ENCODE measurements at places on chromosomes 12 and 14.
A peak's percentile ranks its signal among the peaks of the same experiment; 100 is the strongest.

DNA sequence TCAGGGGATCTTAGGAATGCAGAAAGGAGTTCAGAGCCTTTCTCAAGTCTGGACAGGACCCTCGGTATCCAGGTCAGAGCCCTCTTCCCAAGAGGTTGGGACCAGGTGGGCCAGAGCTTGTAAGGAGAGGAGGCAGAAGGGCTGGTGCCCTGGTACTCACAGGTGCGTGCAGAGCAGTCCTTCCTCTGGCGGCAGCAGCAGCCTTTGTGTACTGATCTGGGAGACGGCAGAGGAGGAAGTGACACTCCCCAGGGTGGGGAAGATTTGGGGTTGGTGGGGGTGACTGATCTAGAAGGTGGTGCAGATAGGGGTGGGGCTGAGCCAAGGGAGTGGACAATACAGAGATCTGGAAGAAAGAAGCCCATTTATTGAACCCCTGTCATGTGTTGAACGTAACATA, at the start of gene ITGB7:
TSS of gene ITGB7 (minus strand) at position 210 of the 400 bp plus-strand sequence. CDS start 6,808 bp downstream, outside the sequence.
- peak; percentile 16 for ATAC-seq

DNA sequence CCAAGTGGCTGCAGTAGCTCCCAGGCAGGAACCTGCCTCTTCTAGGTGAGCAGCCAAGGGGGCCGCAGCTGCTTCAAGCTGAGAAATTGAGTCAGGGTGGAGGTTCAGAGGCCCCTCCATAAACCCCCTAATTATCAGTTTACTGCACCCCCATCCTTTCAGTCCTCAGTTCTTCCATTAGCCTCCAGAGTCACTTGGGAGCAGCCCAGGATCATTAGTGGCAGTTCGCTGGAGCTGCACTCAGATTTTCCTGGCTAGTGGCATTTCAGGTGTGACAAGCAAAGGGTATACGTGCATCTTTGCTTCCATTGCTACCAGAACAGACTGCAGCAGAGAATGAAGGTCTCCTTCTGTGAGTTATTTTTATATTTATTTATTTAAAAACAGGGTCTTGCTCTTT, 358.7 kb downstream of the FUT8 start:
- ATAC-seq: no peak

- no peak for ATAC-seq
Observed at GRCh38 chr12:2679068-2679815, 115.5 kb upstream of the FKBP4 start.

DNA sequence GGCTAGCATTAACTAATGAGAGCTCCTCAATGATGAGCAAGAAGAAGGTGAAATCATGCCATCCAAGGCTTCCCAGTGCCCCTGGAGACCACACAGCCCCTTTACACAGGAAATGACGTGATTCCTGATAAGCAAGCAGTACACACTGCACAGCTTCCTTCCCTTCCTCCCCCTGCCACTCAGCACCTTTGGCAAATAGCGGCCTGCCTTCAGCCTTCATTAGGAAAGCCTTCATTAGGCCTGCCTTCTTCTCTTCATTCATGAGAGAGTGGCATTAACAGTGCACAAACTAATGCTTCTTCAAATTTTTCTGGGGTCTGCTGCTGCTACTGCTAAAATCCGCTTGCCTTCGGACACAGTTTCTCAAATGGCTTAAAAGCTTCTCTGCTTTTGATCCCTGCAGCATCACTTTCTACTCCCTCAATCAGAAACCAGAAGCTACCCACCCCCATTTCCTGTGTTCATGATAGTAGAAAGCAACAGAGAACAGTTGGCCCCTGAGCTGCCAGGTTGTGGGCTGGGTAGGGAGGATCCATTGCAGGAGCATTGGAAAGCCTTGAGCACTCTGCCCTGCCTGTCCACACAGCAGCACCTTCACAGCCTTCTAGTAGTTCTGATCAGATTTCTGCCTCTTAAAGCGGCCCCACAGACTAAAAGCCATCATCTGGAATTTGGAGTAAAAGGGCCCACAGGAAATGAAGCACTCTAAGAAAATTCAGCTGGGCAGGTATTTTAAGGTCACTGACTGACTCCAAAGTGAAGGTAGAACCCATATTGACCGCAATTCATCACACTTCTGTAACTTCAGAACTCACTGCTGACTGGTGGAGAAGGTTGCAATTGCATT, 103.8 kb upstream of the ETV6 start:
- no peak for ATAC-seq

- ATAC-seq: no peak
Observed at GRCh38 chr12:80321653-80322052, 122.4 kb upstream of the PTPRQ start.

- ATAC-seq: no peak
Observed at GRCh38 chr12:126309278-126309677, 1244.0 kb downstream of the AACS start.

GRCh38 chr12:111033281-111034082, 113.1 kb upstream of the MYL2 start:
- ATAC-seq: no peak

DNA sequence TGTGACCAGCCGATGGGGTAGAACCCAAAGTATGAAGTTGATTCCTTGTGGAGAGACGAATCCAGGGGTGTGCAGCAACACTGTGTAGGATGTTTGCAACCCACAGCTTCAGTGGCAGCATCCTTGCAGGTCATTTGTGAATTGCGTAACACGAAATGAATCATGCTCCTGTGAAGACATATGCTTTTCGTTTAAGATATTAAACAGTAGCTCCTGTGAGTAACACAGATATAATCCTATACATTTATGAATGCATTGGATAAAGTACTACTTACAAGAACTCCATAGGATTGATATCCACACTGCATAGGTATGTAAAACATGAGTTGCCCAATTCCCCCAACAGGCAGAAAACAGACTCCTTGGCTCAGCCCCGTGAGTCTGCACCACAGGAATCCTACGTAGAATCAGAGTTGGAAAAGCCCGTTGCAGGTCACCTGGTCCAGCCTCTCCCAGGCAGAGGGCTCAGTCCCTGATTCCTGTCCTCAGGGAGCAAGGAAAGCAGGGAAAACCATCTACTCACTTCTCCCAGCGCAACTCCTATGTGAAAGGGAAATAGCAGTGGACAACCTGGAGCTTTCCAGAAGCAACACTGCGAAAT, 75.8 kb downstream of the GPATCH2L start:
- no peak for ATAC-seq

GRCh38 chr12:54650409-54650808, 2.2 kb upstream of the DCD start:
- ATAC-seq: no peak

DNA sequence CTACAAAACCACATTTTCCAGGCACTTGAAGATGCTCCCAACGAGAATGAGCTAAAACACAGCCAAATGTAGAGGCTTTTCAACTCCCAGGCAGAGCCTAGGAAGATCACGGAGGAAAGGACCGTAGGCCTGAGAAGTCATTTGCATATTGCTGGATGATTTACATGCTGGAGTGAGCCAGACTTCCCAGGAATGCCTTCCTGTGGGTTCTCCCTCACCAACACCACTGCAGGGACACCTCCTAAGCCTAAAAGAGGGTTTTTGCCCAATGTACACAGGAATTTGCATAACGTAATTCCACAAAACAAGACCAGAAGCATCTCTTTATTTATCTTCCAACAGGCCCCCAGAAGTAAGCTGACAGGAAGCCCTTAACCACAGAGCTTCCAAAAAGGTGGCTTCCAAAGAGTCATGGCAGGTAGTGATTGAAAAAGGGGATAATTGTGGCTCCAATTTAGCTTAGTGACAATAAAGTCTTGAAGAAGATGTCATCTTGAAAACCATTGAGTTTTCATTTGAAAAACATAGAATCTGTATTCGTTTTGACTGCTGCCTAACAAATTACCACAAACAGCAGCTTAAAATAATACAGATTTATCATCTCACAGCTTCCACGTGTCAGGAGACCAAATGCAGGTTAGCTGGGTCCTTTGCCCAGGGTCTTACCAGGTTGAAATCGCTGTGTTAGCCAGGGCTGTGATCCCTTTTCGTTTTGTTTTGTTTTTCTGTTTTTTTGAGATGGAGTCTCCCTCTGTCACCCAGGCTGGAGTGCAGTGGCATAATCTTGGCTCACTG, 116.2 kb downstream of the EGLN3 start:
- no peak for ATAC-seq

DNA sequence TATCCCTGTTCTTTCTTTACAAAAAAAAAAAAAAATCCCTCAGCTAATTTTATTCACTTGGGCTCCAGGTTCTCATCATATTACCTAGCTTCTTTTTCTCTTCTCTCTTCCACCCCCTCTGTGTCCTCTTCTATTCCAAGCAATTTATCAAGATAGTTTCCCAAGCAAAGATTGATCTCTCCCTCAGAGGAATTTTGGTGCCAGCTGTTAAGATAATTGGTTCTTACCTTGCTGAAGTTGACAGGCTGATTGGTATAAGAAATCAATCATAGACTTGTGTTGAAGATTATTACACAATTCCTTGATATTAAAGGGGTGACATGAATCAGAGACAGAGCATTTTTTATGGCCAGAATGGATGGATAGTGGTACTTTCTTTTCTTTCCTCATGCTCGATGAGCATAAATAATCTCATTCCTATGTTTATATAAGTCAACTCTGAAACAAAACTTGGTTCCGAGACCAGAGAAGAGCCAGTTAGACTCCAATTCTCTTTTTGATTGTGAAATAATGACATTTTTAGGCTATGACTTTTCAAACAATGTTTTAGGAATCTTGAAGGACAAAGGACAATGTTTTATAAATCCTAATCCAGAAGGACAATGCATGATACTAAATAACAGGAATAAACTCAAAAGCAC, 264.1 kb upstream of the PRKD1 start:
- ATAC-seq: no peak

GRCh38 chr14:37596790-37597472, 1.5 kb downstream of the TTC6 start:
- ATAC-seq: no peak

- no peak for ATAC-seq
Observed at GRCh38 chr12:94032368-94032767, 116.0 kb upstream of the PLXNC1 start.

- ATAC-seq: no peak
Observed at GRCh38 chr12:53062011-53062961, 12.4 kb downstream of the TNS2 start.

DNA sequence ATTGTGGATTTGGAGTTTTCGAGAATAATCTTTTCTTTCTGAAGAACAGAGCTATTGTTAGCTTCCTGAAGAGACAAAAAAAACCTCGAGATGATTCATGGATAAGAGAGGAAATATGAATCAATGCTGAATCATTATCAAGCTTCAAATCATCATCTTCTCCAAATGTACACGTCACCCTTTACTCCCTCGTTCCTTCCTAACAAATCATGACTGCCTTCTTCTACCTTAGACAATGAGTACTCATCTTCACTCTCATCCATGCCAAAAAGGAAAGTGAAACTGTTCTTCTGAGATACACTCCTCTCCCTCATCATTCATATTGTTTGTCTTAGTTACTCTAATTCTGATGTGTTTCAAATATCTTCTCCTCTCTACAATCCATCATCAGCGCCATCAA, 1115.8 kb upstream of the ATXN7L3B start:
- ATAC-seq: no peak

GRCh38 chr12:56661979-56662638, 16.3 kb upstream of the ATP5F1B start:
- no peak for ATAC-seq

DNA sequence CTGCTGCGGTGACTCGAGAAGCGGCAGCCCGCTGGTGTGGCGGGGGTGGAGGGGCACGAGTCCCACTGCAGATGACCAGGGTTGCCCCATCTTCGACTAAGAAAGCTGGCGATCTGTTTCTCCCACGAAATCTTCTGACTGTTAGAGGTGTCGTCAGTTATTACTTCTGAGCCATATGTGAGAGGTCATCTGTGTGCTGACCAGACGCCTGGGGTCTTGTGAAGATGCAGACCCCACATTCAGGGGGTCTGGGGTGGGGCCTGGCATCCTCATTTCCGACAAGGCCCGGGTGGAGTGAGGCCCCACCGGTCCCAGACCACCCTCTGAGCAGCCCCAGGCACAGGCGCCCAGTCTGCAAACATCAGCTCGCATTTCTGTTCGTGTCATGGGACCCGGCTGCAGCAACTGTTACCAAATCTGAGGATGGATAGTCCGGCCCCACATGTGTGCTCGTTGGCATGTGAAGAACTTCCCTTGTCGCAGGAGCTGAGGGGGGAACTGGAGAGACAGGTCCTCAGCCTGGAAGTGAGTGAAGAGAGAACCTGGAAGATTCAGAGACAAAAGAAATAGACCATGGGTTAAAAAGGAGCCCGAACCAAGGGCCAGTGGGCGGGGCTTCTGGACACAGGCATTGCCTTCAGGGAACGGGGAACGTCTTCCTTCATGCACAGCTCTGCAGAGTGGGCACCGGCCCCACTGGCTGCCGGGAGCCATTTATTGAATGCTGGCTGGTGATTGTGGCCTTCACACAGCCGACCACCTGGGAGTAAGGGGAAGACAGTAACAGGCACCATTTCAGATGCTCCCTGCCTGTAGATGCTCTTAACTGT, 135.2 kb downstream of the ADGRD1 start:
- no peak for ATAC-seq

DNA sequence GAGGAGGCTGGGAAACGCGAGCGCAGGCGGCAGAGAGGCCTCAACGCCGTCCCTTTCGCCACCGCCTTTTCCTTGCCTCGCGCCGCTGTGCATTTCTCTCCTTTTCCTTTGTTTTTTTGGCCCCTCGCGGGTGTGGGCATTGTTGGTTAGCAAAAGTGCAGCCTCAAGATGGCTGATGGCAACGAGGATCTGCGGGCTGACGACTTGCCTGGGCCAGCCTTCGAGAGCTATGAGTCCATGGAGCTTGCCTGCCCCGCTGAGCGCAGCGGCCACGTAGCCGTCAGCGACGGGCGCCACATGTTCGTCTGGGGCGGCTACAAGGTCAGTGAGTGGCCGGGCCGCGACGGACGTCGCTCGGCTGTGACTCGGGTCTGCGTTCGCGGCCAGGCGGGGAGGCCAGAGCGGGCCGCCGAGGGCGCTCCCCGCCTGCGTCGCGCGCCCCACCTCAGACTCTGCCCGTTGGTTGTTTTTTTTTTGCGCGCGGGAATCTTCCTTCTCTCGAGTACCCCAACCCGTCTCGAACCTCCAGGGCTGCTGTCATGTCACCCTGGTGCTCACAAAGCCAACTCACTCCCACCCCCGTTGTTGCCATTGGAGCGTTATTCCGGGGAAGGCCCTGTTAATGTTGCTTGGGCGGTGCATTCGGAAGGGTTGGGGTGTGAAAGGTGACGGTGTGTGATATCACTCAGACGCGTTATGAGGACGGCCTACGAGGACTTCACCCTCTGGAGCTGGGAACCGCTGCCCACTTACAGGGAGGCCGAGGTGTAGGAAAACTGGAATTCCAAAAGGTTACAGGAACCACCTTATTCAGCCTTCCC, 558 bp downstream of the KLHDC2 start:
- ATAC-seq: peak; percentile 25

All from gastroesophageal sphincter (tissue), 4 donors.